ENCODE measurements at places on chromosomes 13 and 19.
A peak's percentile ranks its signal among the peaks of the same experiment; 100 is the strongest.

GRCh38 chr19:17555480-17555928, at the start of gene COLGALT1:
Gene COLGALT1 (plus strand): TSS chr19:17555649. CDS start chr19:17555714, 65 bp downstream.
- DNase-seq: peak; percentile 81

GRCh38 chr19:29583196-29583999, 22.7 kb upstream of the POP4 start:
- no peak for DNase-seq

GRCh38 chr13:47503475-47503874, 497.6 kb downstream of the SUCLA2 start:
- DNase-seq: no peak

- no peak for DNase-seq
Measured at GRCh38 chr13:34172048-34172447, 354.1 kb downstream of the RFC3 start.

GRCh38 chr13:50250401-50250800, 235.2 kb downstream of the KCNRG start:
- DNase-seq: no peak

DNA sequence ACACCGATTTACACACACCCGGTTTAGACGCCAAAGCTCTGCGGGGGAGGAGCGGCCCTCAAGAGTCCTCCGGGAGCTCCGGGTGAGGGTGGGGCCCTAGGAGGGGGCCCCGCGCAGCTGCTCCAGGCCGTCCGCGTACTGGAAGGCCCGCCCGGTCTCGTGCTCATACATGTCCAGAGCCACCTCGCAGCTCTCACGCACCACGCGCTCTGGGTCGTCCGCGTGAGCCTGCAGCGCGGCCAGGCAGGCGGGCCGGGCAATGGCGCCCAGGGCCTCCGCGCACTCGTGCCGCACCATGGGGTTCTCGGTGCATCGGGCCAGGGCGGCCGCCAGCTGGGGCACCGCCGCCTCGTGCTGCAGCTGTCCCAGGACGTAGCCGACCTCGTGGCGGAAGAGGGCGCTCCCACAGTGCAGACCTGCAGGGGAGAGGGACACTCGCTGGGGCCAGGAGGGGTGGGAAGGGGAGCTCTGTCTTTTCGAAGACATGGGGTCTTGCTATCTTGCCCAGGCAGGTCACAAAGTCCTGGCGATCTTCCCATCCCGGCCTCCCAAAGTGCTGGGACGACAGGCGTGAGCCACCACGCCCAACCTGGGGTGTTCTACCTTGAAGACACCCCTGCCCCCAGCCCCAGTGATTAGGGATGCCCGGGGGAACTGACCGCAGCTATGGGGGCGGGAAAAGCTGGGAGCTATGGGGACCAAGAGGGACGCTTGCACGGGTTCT, 8.3 kb upstream of the SMIM44 start:
- DNase-seq: no peak

DNA sequence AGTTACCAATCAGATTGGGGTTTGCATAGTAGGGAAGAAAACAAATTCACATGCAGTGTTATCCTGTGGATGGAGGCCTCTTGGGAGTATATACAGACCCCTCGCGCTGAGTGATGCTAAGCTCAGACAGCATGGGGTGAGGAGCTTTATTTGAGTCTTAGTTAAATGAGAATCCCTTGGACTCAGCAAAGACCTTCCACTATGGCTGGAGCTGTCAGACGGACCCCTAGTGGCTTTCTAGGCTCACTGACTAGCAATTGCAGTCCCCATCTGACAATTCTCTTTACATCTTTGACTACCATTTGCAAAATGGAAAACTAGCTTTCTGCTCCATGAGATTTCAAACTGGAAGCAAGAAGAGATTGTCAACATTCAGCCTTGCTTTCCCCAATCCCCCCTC, 90.4 kb downstream of the STOML3 start:
- DNase-seq: no peak

- no peak for DNase-seq
Measured at GRCh38 chr19:5895409-5895808, 8.2 kb downstream of the NDUFA11 start.

DNA sequence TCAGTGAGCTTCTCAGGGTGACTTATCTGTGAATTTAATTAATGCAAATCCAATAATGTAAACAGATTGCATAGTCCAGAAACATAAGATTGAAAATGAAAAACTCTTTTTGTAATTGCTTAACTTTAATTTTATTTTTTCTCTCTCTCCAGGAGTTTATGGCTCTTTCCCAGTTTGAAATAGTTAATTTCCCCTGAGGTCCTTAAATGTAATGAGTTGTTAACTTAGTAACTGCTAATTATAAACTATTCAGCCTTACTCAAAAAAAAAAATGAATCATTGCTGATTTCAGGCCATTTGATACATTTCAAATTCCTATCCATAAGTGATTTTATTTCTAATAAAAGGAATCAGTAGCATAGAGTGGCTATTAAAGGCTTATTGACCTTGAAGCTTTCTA, 84.1 kb upstream of the TRPC4 start:
- no peak for DNase-seq

- no peak for DNase-seq
Measured at GRCh38 chr19:37412700-37413099, 41.8 kb downstream of the ZNF527 start.

DNA sequence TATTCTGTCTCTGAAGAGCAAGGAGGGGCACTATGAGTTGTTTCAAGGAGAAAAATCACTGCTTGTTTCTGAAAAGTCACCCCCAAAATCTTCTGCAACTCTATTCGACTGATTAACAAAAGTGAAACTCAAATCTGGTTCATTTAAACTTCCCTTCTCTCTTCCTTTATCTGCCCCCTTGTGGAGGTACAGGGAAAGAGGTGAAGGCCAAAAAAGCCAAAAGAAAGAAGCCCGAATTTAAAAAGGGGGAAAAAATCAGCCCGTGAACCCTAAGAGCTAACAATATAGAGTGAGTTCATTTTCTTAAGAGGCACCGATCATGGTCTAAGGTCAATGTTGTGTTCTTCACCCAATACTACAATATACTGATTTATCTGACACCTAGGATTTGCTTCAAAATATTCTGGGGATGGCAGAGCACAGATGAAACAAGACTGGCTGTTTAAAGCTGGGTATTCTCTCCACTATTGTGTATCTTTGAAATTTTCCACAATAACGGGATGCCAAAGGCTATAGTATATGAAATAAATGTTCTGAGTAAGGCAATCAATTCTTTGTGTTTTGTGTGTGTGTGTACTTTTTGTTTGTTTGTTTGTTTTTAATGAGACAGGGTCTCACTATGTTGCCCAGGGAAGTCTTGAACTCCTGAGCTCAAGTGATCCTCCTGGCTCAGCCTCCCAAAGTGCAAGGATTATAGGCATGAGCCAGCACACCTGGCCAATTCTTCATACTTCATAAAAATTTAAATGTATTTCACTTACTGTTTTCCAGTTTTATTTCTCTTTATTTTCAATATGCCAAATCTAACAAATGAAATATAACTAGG, 55.0 kb upstream of the EEF1AKMT1 start:
- DNase-seq: peak; percentile 4

DNA sequence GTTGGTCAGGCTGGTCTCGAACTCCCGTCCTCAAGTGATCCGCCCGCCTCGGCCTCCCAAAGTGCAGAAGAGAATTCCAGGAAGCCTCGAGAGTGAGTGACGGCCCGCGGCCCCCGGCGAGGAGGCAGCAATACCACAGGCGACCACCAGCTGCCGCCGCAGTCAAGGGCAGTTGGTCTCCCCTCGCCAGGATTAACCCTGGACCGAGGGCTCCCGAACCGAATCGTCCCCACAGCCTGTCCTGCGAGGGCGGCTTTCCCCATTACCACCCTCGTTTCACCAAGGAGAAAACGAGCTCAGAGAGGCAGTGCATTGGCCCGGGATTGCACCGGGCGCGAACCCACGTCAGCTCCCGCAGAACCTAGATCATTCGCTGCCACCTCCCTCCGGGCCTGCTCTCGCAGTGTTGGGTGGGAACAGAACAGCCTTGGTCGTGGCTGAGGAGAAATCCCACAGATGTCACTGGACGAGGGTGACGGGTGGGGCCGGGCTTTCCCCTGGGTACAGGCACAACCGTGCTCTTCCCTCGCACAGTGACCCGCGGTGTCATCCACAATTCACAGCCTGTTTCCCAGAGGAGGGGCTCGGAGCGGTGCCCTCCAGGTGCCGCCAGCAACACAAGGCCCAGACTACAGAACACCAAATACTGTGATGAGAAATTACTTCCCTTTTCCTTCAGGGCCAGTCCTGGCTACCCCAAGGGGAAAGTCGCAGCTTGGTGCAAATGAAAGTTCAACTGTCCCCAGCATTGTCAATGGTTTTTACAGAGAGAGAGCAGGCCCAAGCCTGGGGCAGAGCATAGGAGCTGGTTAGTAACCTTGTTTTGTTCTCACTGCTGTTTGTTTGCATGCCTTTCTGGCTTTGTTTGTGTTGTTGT, 24.8 kb downstream of the C2CD4C start:
- DNase-seq: no peak

DNA sequence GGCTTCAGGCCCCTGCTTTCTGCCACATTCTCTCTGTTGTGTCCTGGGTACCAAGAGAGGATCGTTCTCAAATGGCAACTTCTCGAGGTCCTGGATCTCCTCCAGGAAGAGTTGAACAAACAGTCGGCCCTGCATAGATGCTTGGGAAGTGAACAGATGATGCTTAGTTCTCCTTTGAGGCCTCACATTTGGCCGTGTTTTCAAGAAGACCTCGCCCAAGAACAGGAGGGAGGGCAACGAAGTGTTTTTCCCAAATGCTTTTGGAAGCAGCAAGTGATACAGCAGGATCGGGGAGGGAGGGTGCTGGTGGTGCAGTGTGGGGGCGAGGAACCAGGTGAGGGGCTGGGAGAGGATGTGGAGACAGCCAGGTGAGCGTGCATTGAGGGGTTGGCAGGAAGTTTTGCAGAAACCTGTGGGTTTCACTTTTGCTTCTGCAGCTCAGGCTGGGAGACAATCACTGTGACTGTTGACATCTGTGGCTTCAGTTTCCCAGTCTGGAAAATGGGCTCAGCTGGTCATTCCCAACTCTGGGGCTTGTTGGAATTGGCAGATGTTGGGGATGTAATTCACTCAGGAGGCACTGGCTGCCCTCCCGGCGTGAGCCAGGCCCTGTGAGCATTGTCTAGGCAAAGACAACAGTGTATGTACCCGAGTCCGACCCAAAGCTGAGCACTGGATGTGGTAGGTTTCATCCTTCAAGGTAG, 21.6 kb downstream of the MAST3 start:
- no peak for DNase-seq

DNA sequence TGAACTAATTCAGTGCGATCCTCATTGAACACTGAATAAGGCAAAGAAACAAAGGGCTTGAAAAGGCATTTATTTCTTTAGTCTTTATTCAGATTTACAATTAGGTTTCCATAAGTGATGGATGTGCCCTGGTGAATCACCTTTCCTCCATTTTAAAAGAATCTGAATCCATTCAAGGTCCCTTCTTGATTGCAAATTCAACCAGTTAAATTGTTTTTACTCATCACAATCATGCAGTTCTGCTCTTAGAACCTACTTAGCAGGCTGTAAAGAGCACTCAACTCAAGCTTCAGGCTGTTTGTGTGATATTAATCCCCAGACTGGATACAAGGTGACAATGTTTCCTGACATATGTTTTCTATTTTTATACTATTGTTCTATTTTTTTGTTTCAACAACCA, 321.0 kb downstream of the TBC1D4 start:
- DNase-seq: no peak

GRCh38 chr19:39531834-39532232, 819 bp downstream of the EID2B start:
- no peak for DNase-seq

- DNase-seq: no peak
Measured at GRCh38 chr13:23350009-23350408, 83.5 kb downstream of the SACS start.

GRCh38 chr19:46192992-46193650, 36.4 kb upstream of the IGFL1 start:
- DNase-seq: no peak

GRCh38 chr19:17058236-17058635, 17.0 kb downstream of the HAUS8 start:
- no peak for DNase-seq

GRCh38 chr19:718251-718951, 9.7 kb downstream of the PALM start:
- DNase-seq: no peak

DNA sequence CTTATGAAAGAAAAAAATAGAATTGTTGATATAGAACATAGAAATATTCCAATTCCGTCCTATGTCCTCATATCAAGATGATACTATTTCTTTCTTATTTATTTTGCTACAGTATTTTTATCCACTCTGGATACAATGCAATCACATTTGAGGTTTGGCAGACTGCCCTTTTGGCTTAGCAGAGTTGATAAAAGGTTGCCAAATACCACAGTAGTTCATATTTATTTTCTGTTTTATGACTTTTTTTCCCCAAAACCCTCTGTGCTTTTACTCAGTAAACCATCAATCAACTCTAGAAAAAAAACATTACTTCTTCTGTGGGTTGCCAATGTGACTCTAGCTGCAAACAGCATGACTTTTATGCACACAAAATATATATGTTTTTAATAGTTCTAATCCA, 424.5 kb downstream of the PCDH9 start:
- no peak for DNase-seq

GRCh38 chr13:42047561-42048341, 697 bp upstream of the DGKH start:
- no peak for DNase-seq

GRCh38 chr13:59651479-59651878, 512.2 kb downstream of the DIAPH3 start:
- no peak for DNase-seq

DNA sequence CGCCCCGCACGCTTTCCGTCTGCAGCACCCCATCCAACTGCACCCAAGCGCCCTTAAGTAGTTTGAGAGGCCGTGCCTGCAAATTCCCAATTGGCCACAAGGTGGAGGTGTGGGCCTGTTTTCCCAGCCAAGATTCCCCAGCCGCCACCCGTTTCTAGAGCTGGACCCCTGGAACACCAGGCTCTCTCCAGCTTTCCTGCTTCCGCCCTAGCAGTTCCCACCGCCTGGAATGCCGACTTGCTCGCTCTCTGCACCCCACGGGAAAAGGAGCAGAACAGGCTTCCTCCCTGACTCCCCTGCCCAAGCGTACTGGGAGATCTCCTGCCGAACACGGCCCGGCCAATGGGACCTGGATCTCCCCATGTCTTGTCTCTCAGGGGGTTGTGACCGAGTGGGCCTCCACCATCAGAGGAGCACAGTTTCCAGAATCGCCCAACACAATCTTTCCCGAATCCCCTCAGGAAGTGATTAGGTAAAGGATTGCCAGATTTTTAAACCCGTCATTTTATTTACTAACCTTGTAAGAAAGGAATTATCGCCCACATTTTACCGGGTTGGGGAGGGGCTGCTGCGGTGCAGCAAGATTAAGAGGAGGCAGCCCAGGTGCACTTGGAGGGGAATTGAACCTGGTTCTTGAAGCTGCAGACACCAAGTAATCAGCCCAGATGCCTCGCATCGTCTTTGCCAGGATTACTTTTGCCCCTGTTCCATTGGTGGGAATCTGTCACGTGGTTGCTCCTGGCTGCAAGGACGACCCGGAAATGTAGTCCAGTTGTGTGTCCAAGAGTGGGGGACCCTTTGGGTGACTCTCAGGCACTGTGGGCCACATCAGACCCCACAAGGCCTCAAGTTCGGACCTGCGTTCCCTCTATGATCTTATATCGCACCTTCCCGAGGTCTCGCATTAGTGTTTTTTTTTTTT, 3.5 kb upstream of the NAPSA start:
- peak; percentile 5 for DNase-seq
